Hepatocyte (in vitro differentiated cells): ENCODE measurements at places on chromosomes 5 and 9.

DNA sequence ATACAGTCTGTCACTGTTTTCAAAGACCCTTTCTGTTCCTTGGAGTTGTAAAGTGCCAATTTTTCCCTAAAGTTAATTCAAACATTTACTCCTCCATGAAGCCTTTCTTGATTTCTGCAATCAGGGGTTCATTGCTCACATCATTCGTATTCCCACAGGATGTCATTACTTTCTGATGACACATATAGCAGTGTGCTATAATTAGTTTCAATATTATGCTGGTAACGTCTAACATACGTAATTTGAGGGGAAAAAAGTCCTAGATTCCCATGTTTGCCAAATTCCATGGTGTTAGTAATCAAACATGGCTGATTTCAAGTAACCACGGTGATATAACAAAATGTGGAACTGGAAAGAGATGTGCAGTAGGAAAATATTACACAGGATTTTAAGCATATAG is 468.2 kb upstream of the MEF2C start:
- DNase-seq: no peak

- no peak for DNase-seq
These were observed 174.7 kb upstream of the PPP1R26 start for GRCh38 chr9:135304886-135305285.

DNA sequence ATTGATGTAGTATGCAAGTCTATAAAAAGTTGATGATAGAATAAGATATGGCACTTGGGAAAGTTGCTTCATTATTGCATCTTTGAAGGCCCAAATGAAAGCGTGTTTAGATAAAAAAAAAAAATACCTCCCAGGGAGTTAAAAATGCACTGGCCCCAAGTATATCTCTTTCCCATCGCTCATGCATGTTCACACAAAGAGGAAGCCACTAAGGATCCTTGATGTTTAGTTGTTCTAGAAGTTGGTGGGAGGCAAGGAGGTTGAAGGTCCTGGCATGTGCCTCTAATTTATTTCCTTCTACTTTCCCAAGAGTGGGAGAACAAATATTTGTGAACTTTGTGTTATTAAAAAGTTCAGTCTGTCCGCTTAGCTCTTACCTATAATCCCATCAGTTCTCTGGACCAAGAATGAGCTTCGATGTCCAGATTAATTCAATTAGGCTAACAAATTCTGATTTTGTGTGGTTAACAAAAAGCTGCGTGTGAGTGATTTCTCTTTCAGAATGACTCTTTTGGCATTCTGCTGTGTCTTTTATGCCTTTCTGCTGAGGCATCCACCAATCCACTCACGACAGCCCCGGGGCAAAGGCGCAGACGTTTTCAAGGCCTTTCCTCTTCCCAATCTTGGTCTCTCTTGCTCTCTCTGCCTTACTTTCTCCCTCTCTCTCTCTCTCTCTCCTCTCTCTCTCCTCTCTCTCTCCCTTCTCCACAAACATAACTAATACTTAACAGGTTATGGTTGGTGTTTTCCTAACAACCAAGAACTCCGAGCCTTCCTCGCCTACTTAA is 135.1 kb upstream of the ERCC6L2 start:
- DNase-seq: no peak

GRCh38 chr9:29796291-29796952 is 2223.1 kb upstream of the C9orf72 start:
- DNase-seq: no peak

DNA sequence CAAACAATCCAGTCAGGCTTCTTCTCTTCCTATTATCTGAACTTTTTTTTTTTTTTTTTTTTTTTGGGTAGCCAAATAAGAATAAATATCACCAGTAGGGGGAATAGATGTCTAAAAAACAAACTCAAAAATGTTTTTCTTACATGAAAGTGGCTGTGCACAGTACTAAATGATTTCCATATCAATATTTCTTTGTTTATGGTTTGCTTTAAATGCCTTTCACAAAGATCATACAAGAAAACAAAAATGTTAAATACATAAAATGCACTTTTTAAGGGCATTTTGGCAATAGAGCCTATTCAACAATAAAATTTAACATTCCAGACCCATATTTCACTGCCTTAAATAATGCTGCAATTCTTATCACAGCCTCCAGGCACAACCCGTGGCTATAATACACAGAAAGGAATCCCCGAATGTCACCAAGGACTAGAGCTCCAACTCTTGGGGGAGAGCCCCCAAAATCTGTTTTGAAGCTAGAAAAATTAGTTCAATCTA is 91.1 kb upstream of the TBCA start:
- no peak for DNase-seq

- no peak for DNase-seq
These were observed 220.6 kb upstream of the DMAC1 start for GRCh38 chr9:8020186-8020585.

DNA sequence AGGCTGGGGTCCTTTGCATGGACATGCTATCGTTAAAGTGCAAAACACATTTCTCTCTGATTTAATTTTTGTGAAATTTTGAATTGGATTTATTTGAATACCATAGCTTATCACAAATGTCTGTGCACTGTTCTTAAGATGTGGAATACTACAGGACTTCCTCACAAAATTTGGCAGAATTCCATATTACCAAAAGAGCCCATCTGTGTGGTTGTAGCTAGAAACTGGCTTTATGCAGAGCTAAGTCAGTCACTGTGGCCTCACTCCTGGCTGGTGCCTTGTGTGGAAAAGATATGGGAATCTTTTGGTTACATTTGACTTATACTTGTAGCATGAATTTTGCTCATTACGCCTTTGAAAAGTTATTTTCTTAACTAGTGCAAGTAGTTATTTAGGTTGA is 35.5 kb downstream of the ACO1 start:
- DNase-seq: no peak

DNA sequence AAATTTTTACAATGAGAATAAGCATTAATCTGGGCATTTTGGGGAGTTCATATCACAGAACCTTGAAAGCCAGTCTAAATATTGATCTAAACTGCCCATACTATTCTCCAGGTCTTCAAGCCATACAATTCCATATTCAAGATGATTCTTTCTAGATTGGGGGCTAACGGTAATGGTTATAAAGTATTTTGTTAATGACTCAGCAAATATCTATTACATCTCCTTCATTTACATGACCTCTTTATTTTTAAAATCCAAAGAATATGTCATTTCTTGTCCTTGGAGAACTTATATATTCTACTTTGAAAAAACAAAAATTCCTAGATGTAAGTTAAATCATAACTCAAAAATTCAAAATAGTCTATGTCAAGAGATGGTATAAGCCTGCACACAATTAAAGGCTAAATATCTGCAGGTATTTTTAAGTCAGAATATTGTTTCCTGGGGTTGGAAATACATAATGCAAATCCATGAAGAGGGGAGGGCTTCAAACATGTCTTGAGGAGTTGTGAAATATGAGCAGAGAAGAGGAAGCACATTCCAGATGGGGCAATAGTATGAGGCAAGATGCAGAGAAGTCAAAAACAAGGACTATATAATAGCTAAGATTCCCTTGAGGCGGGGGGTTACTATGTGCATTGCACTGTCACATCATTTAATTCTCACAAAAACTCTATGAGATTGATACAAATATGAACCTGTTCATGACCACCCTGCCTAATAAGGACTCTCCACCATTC is 526.4 kb downstream of the NR2F1-AS1 start:
- DNase-seq: no peak

GRCh38 chr5:116011046-116011445 is 21.2 kb upstream of the ARL14EPL start:
- no peak for DNase-seq

- no peak for DNase-seq
These were observed 83.4 kb downstream of the PAPPA start for GRCh38 chr9:116236979-116237378.

- no peak for DNase-seq
These were observed 59.8 kb downstream of the KIAA1958 start for GRCh38 chr9:112546149-112547012.

- DNase-seq: peak; percentile 28
These were observed 33.0 kb downstream of the FKBP15 start for GRCh38 chr9:113187929-113188595.

DNA sequence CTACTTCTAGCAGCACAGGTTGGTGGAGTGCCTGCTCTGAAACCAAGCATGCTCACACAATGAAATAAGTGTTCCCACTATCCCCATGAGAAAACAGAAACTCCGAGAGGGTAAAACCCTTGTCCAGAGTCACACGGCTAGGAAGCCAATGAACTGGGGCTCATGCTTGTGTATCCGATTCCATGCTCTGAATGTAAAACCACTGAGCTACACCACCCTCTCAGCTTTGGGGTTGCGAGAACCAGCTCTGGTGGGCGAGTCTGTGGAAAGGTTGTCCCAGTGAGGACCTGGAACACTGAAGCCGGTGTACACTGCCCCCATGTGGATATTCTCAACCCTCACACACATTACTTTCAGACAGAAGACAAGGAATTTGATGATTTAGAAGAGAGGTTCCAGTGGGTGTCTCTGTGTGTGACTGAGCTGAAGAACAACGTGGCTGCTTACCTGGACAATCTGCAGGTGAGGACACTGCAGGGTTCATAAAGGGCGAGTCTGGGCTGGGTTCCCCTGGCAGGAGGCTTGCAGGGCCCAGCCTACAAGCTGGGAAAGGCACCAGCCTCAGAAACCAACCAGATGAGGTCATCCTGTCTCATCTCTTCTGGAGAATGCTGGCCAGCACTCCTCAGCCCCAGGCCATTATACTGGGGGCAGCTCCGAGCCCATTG is 37.4 kb downstream of the ARHGEF37 start:
- peak; percentile 79 for DNase-seq

GRCh38 chr5:125700380-125700861 is 722.8 kb upstream of the GRAMD2B start:
- peak; percentile 29 for DNase-seq

GRCh38 chr5:74624931-74625505 is 15.5 kb downstream of the ENC1 start:
- DNase-seq: no peak

DNA sequence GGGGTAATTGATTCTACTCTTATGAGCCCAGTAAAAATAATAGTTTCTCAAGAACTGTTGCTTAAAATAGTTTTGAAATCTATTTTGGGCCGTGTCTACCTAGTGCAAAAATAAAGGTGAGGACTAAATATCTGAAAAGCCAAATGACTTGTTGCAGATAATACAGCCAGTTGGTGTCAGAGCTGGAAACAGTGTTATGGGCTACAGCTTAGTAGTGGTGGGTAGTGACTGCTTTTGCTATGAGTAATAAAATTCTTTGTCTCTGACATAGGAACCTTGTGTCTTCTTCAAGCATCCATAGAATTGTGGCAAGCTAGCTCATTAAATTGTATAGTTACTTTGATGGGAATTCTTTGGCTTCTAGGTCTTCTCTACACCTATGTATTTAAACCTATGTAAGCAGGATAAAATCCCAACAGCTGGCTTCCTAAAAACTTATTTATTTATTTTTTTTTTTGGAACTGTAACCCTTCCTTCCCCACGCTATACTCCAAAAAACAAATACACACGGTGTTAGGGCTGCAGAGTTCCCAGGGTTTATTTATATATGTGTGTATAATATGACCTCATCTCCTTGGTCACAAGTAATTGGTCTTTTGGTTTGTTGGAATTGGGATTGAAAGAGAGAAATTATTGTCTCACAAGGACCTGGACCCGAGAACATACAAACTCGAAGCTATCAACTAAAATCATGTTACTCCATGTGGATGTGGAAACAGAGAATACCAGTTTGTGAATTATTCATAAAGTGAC is 138.0 kb downstream of the NUDT12 start:
- no peak for DNase-seq

DNA sequence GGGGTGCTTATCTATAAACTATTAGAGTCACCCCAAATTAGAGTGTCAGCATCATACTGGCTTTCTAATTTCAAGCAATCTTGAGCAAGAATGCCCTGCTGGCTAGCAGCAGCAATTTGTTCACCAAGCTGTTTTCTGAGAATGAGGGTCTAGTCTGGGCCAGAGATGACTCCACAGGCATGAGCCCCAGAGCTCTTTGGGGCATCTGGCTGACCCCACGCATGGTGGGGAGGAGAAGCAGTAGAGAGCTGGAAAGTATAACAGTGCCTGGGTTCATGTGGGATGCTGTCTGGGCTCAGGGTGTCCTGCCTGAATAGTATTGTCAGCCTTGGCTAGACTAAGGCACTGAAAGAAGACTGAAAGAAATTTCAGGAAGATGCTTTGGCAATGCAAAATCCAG is 64.9 kb downstream of the C6 start:
- DNase-seq: no peak

GRCh38 chr5:153902016-153902415 is 136.7 kb downstream of the FAM114A2 start:
- no peak for DNase-seq

DNA sequence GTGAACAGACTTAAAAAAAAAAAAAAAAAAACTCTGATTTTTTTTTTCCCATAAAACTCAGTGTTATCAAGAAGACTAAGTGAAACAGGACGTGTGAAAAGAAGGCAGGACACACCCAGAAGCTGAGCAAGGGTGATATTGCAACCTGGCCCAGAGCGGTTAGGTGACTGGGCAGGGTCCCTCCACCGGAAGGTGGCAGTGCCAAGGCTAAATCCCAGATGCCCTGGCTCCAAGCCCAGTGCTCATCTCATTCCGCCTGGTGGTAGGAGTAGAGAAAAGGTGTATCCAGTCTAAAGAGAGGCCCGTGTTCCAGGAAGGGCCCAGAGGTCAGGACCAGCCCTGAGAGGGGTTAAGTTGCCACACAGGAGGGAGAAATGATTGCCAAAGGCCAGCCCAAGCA is 51.5 kb upstream of the SAP30L start:
- DNase-seq: no peak

DNA sequence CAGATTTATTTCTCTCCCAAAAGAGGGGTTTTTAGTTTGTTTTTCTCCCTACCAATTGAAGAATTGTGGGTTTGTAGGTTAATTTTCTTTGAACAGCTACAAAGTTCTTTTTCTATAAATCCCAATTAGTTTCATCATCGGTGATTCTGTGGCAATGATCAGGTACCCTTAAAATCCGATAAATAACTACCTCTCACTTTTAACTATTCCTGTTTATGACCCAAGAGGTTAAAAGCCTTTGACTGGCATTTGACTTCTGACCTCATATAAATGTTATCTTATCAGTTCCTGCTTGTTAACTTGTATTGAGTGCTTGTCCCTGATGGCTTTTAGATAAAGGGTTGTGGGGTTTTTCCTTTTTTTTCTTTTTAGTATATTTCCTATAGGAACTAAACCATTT is 124.4 kb upstream of the TMEM161B start:
- no peak for DNase-seq

DNA sequence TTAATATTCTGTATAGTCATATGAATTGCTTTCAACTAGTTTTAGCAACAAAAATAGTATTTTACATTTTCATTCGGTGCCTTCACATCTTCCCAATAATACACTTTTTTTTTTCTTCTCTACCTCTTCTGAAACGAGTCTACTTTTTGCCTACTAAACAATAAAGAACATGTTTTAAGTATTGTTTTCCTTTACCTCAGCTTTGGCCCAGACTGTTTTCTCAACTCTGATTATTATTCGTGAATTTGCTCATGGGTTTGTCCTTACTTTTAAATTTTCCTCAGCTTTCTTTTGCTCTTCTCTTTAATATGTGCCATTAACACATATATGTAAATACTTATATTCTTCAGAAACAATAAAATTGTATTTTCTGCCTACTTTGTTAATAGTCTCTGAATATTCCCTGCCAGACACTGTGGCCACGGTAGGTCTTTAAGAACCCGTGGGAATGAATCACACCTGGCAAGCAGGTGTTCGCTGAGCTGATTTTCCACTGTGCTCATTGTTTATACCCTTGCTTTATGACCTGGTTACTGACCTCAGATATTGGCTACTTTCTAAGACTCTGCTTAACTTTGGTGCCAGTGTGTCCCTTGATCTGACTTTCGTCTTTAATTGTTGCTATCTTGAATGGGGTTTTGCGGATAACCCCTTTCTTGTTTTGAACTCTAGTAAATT is 49.1 kb downstream of the FAM170A start:
- DNase-seq: peak; percentile 12

GRCh38 chr9:131125038-131125287 is 423 bp upstream of the NUP214 start:
- DNase-seq: peak; percentile 20
